ENCODE measurements at places on chromosomes 13 and 19. TPM values are rescaled to one million over a fixed set of nuclear protein-coding genes. Genes with fewer than 3 reads are reported as not detected.

- no peak for DNase-seq
- H3K36me3 ChIP-seq, result no peaks in the 10 kb centered on the region
- H3K4me3 ChIP-seq, result no peak overlapping the region
- H3K4me1 ChIP-seq, result no peaks in the 10 kb centered on the region
- peaks cover 5% of the 10 kb centered on the region for H3K27me3 ChIP-seq
- no peak overlapping the region for H3K27ac ChIP-seq
Measured at GRCh38 chr19:45336696-45337251, 3.8 kb upstream of the KLC3 start.

Gene SLC17A7
- 0.15 TPM for total RNA-seq

DNA sequence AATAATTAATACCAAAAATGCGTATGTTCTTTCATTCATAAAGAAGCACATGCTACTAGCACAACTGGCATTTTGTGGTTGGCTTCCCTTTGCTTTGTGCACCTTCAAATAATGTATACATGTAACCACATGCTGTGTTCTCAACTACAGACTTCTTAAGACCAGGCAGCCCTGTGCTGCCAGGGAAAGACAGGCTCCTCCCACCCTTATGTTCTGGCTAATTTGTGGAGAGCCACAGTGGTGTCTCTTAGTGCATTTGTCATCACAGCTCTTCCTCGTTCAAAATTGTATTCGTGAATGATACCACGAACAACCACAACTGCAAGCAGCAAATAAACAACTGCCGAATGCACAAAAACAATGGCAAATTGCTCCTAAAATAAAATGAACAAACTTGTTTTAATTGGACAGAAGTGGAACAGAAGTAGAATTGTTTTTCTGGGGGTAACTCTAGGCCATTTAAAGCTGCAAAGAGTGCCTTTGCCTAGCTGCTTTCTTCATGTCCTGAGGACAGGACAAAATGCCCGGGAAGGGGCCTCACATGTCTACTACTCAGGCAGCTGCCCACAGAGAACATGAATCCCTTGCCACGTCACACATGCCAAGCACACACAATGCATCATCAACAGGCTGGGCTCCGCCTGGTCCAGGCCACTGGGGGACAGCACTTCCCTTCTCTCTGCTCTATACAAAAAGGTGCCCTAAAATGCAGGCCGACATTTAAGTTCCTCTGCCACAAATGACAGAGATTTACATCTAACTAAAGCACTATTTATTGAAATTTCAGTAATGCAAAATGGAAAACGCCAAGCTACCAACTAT lies 21.7 kb downstream of the IRS2 start:
- H3K4me1 ChIP-seq, result peaks cover 4% of the 10 kb centered on the region
- H3K36me3 ChIP-seq, result no peaks in the 10 kb centered on the region
- H3K27ac ChIP-seq, result no peak overlapping the region
- no peak for DNase-seq
- no peaks in the 10 kb centered on the region for H3K27me3 ChIP-seq

DNA sequence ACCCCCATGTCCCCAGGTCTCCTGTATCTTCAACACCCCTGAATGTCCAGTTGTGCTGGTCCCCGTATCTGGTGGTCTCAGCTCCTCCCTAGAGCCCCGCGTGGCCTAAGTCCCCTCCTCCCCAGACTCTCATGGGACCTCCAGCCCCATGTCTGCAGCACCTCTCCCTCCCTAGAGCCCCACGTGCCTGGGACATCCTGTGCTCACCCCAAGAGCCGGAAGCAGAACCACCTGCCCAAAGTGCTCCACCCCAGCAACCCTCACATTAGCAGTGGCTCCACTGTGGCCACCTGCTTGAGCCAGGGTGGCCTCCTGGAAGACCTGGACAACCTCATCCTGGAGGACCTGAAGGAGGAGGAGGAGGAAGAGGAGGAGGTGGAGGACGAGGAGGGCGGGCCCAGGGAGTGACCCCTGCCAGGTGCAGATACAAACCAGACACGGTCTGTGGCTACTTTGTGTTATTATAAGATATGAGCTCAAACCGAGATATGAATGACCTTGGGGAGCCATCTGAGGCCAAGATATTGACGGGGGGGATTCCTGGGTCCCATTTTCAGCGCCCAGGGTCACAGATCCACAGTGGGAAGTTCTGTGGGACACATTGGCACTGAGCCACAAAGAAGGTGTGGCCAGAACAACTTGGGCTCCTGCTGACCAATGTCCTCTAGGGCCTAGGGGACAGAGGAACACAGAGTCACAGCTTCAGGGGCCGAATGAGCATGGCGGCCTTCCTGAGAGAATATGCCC lies 6.0 kb downstream of the SHFL start:
- DNase-seq, result no peak
- H3K4me3 ChIP-seq, result no peak overlapping the region
- no peaks in the 10 kb centered on the region for H3K27me3 ChIP-seq
- no peak overlapping the region for H3K27ac ChIP-seq
- H3K36me3 ChIP-seq, result peaks cover 23% of the 10 kb centered on the region

DNA sequence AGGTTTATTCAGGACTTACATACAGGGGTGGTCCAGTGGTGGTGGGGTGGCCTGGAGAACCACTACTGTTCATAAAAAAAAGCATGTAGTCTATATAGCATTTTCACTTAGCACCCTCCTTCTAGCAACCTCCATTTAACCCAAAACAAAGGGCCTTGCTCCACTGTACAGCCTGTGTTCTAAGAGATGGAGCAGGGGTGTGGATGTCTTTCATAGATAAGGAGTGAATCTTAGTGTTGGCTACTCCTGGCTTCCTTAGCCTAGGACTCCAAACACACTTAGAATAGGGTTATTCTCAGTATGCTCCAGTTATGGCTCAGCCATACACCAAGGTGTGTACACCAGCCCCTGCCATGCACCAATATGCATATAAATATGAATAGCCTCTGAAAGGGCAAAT lies 95.2 kb downstream of the ELF1 start:
- H3K4me1 ChIP-seq, result peaks cover 12% of the 10 kb centered on the region
- H3K27ac ChIP-seq, result no peak overlapping the region
- no peak overlapping the region for H3K4me3 ChIP-seq

DNA sequence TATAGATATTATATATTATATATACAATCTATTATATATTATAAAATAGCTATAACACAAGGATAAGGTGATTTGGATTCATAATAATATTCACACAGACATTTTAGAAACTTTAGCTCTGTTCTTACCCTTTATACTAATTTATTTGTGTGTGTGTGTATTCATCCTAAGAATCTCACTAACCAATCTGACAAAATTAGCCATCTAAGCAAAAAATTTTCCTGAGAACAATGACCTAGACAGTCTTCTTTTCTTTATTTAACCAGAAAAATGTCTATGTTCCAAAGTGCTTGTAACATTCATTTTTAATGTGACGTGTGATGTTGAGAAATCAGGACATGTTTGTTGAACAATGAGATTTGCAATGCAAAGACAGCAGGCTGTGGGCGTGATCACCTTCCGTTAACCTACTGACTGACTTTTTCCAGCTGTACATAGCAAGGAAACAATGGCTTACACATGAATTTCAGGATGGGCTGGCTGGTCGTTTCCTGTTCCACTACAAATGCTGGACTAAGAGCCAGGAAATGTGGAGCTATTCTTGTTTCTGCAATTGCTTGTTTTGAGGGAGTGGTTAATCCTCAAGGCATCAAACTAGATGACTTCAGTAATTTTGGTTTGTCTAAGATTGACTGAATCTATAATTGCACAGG lies 634.6 kb upstream of the ARGLU1 start:
- no peak overlapping the region for H3K4me3 ChIP-seq
- no peaks in the 10 kb centered on the region for H3K27me3 ChIP-seq
- no peaks in the 10 kb centered on the region for H3K4me1 ChIP-seq

DNA sequence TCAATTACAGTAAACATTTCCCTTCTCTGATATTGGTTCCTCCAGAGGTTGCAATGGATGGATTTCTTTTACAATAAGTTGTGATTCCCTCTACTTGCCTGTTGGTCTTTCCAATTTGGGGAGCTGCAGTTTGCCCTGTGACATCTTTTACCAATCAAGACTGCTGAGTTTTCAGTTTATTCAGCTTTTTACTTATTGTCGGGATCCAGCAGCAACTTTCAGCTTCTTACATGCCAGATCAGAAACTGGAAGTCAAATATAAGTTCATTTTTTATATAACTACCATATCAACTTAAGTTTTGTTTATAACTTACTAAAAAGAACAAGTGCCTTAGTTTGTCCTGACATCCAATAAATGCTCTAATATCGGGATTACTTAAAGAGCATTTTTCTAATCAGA lies 10.5 kb downstream of the OR10H3 start:
- no peak overlapping the region for H3K4me3 ChIP-seq
- H3K27ac ChIP-seq, result no peak overlapping the region
- no peaks in the 10 kb centered on the region for H3K4me1 ChIP-seq
- H3K27me3 ChIP-seq, result peaks cover 4% of the 10 kb centered on the region

Gene DLL3
- total RNA-seq, result not detected

- H3K27ac ChIP-seq, result no peak overlapping the region
- H3K27me3 ChIP-seq, result peaks cover 3% of the 10 kb centered on the region
- no peak overlapping the region for H3K4me3 ChIP-seq
- no peak for DNase-seq
Measured at GRCh38 chr19:46514589-46515289, 19.1 kb upstream of the PNMA8B start.

DNA sequence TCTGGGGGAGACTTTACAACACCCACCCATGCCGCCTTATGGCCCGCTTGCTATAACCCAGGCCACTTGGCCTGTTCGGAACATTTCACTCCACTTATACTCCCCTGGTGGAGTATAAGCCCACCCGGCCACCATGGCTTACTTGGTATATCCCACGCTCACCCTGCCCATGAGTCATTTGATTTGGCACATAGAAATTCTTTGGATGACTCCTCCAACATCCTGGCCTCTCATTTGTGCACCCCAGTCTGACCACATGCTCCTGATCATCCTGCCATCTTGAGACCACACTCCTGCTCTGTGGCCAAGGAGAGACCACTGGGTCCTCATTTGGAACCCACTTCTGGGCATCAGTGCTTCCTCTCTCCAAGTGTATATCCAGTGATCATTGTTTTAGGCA lies 5.2 kb downstream of the SPACA6 start:
- DNase-seq, result no peak
- H3K27me3 ChIP-seq, result no peaks in the 10 kb centered on the region
- H3K27ac ChIP-seq, result no peak overlapping the region
- H3K36me3 ChIP-seq, result no peaks in the 10 kb centered on the region
- H3K4me1 ChIP-seq, result peaks cover 12% of the 10 kb centered on the region

GRCh38 chr19:39705578-39706188 lies 1.4 kb downstream of the LGALS14 start:
- H3K36me3 ChIP-seq, result no peaks in the 10 kb centered on the region
- H3K27ac ChIP-seq, result no peak overlapping the region
- H3K27me3 ChIP-seq, result no peaks in the 10 kb centered on the region
- no peak overlapping the region for H3K4me3 ChIP-seq

Gene CLEC4G
- total RNA-seq, result not detected

DNA sequence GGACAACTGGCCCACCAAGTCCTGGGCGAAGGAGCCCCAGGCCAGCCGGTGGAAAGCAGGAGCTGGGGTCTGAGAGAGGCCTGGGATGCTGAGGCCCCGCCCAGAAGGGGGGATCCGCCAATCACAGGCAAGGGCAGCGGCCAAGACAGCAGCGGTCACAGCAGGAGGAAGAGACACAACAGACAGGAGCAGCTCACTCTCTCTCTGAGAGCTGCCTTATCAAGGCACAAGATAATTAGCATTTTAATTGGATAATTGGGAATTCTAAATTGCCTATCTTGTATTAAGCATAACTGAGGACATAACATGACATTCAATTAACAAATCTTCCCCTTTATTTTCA lies 46.2 kb downstream of the CEBPG start:
- H3K36me3 ChIP-seq, result no peaks in the 10 kb centered on the region
- no peak overlapping the region for H3K4me3 ChIP-seq
- H3K4me1 ChIP-seq, result peaks cover 6% of the 10 kb centered on the region
- no peak for DNase-seq
- no peaks in the 10 kb centered on the region for H3K27me3 ChIP-seq
- H3K27ac ChIP-seq, result no peak overlapping the region

DNA sequence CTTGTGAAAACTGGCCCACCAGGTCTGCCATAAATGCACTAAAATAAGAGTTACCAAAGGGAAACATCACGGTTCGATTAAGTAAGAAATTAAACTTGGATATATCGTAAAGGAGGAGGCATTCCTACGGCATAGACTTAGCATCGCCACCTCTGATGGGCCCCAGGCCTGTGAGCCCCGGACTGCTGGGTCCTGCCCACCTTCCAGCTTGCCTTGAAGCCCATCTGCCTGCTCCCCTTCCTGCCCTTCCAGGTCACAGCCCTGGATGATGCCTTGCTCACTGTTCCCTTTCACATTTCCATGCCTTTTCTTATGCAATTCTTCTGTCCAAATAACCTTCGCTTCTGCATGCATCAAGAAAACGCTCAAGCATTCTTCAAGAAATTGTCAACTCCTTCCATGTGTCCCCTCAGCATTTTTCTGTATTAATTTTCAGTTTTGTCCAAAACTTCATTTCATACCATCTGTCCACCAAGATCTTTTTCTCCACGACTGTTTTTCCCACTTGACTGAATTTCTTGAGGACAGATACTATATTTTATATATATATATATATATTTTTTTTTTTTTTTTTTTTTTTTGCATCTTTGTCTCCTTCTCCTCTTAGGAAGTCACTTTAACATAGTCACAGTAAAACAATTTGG lies 91.2 kb downstream of the DOCK9 start:
- no peak for DNase-seq
- H3K27me3 ChIP-seq, result no peaks in the 10 kb centered on the region
- H3K4me3 ChIP-seq, result no peak overlapping the region
- H3K27ac ChIP-seq, result no peak overlapping the region
- H3K4me1 ChIP-seq, result no peaks in the 10 kb centered on the region

DNA sequence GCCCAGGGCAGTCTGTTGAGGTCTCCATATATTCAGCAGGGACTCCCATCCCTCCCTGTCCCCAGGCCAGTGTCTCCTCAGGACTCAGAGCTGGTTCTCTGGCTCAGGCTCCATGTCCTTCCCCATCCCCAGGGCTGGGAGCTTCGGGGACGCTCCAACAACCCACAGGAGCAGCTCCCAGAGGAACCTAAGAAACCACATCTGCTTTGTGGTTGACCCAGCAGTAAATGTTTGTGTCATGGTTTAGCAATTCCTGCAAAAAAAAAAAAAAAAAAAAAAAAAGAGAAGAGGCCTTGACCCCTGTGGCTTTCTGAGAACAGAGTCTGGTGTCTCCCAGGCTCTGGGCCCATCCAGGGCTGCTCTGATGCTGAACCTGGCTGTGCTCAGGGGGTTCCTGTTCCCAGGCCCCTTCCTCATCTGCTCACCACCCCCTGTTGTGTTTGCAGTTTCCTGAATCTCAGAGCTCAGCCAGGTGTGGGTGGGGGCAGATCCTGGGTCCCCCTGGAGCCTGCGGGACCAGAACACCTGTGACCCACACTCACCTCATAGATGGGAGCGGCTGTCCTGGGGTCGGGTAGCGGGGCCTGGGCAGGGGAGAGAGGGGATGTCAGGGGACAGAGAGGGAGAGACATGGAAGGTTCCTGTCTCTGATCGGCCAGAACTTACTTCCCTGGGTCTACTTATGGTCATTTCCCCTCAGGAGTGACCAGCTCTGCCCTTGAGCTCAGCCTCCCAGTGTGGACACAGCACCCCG lies 25.2 kb upstream of the CEACAM1 start:
- DNase-seq, result no peak
- no peak overlapping the region for H3K4me3 ChIP-seq

- no peaks in the 10 kb centered on the region for H3K4me1 ChIP-seq
- DNase-seq, result no peak
- H3K27ac ChIP-seq, result no peak overlapping the region
- H3K4me3 ChIP-seq, result no peak overlapping the region
- H3K36me3 ChIP-seq, result no peaks in the 10 kb centered on the region
Measured at GRCh38 chr13:97648171-97648880, 214.4 kb downstream of the RAP2A start.
